ENCODE measurements at places on chromosomes 6 and 20.

DNA sequence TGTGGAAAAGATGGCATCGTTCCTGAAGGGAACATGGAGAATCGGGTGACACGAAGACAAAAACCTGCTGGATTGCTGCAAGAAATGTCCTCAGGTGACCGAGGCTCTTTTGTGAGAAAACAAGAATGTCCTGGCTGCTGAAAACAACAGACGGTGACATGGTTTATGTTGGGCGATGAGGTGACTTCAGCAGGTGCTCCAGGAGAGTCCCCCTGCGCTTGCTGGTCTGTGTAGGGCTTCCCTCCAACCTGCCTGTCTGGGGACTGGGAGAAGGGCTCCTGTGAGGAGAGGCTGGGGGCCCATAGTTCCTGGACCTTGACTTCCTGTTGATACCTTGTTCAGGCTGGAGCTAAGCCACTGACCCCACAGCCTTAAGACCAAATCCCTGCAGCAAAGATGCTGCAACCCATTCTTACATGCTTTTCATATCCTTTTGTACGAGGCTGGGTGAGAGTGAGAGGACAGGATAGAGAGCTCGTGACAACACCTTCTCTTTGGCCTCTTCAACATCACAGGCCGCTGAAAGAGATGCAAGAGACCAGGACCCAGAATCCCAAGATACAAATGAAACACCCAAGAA, 134.8 kb downstream of the CD83 start:
- no peak for DNase-seq

GRCh38 chr20:35252037-35252461, 25.6 kb downstream of the MMP24 start:
- DNase-seq = no peak

DNA sequence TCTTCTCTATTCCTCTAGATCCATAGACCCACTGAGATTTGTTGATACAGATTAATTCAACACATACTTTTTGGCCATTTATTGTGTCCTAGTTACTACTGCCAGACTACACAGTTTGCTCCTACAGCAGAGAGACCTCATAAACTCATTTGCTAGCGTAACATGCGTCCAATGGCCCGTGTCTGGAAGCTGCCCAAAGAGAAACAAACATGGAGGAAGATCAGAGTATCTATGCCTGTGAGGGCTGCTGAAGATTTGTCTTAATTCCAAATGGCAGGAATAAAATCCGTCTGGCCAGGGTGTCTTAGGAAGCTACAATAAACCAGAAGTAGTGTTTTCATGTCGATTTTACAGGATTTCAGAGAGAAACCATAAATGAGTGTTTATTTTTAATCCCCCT, 214.7 kb downstream of the CLIC5 start:
- no peak for DNase-seq

DNA sequence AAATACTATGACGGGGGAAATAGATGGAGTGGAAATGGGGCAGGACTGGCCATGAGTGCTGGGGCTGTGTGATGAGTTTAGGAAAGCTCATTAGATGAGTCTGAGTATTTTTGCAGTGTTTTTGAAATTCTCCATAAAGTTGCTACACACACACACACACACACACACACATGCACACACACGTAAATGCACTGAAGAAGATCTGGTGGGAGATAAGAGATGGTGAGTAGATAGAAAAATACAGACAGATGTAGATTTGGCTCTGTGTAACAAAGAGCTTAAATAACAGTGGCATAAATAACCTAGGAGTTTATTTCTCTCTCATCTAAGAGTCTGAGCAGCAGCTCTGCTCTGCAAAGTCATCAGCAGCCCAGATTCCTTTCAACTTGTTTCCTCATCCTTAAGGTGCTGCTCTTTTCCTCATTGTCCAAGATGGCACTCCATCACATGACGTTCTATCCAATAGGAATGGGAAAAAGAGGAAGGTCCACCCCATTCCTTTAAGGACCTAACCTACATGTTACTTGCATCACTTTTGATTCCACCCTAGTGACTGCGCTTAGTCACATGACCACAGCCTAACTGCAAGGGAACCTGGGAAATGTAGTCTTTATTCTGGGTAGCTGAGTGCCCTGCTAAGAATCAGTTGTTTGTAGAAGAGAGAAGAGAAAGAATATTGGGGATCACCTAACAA, 76.4 kb downstream of the EYA2 start:
- peak; percentile 80 for DNase-seq

DNA sequence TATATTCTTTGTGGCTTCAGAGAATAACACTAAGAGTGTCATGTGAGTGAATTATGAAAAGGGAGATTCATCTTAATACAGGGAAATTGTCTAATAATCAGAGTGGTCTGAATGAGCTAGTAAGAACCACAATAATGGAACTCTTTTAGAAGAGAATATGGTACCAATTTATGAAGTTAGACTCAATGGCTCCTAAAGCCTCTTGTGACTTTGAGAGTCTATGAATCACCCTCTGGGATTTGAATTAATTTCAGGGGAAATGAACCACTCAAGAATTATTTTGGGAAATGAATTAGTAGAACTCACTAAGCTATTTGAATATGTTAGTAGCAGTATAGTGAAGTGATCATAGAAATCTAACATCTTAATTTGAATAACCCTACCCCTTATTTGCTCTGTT, 14.3 kb downstream of the PCMT1 start:
- no peak for DNase-seq

GRCh38 chr6:38648629-38649028, 8.9 kb upstream of the BTBD9 start:
- DNase-seq = no peak

DNA sequence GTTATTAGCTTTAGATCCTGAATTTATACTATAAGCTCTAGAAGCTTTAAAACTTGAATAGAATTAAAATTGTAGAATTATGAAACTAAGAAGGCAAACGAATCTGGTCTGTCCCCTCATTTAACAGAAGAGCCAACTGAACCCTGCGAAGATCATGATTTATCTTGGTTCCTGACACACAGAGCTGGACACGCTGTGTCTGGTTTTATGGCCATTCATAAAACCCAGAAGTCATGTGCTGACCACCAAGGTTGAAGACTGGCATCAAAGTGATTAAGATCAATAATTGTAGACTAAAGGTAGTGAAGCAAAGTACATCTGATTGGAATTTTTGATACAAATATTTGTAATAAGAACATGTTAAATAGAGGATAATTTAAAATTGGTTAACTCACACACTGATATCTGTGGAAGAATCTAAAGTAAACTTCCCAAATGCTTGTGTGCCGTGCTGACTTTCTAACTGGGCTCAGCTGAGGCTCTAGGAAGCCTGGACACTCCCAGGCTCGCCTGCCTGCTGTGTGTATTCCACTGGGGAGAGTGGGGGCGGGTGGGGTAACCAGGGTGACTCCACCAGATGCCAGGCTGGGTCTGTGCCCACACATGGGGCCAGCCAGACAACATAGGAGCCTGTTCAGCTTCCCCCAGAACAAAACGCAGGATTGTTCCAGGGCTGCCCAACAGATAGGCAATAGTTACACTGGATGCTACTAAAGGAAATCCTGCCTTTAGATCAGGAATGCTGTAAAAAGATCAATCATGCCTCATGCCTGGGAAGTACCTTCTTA, 42.1 kb upstream of the SLC22A3 start:
- no peak for DNase-seq

GRCh38 chr6:21828704-21829103, 235.2 kb downstream of the SOX4 start:
- DNase-seq = no peak

DNA sequence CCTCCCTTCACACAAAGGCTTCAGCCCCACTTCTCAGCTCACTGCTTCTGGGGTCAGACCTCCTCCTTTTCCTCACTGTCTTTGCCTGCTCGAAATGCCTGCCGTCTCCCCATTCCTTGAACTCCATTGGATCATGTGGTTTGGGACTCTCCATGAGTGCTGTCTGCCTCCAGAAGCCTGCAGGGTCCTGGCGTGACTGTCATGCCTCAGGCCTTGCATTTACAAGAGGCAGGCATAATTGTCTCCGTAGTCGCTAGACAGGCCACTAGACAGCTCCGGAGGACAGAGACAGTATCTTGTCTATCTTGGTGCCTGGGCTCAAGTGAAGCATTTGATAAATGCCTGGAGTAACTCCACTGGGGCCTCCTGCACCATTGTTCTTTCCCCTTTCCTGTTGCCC, 15.3 kb downstream of the PNLDC1 start:
- DNase-seq = no peak

GRCh38 chr20:17688965-17689364, 6.9 kb upstream of the RRBP1 start:
- no peak for DNase-seq

GRCh38 chr6:135265278-135265677, 84.2 kb downstream of the MYB start:
- DNase-seq = no peak

DNA sequence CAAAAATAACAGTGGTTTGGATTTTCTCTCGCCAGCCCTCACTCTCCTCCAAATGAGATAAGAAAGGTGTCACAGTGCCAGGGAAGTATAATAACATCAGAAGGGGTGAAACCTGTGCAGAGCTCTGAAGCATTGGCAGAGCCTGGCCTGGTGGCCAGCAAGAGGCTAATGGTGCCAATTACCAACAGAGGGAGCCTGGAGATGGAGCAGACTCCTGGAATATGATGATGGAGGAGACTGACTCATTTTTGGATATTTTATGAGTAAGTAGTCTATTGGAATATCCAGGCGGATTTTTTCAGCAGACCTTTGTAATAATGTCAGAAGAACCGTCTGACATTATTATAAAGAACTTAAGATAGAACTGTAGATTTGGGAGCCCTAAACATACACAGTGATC, 442.6 kb upstream of the MARCKS start:
- peak; percentile 88 for DNase-seq

GRCh38 chr6:29793036-29793356, 34.6 kb upstream of the HLA-G start:
- no peak for DNase-seq

DNA sequence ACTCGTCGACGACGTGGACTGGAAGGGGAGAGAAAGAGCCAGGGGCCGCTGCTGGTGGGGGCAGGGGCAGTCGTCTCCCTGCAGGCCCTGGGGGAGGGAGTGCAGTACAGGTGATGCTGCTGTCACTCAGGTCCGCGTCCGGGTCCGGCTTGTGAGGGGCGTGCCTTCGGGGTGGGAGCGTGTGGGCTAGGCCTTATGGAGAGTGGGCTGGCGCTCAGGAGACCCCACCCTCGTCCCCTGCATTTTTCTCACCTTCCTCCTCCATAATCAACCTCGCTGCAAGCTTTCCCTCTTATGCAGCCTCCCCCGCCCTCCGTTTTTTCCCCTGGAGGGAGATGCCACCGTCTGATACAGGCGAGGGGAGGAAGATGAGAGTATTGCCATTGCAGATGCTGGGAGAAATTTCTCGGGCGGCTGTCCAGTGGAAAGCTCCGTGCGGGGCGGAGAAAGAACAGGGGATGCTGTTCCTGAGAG, 632 bp downstream of the PCMT1 start:
- DNase-seq = peak; percentile 71

DNA sequence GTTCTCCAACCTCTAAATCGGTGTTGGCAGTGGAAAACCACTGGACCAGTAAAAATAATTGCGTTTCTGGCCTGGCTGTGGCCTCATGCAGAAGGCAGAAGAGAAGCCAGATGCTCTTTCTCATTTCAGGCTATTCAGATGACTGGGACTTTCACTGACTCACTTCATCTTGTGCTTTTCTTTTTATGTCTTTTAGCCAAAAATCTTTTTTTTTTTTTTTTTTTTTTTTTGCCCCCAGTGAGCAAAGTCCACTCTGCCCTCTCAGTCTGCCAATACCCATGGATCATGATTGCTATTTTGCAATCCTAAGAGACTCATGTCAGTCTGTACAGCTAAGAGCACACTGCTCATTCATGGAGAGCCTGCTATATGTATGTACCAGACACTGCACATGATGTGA, 962.5 kb downstream of the KIF16B start:
- no peak for DNase-seq

- no peak for DNase-seq
These were observed 116.6 kb downstream of the DLL1 start for GRCh38 chr6:170174124-170174770.

- DNase-seq = peak; percentile 96
These were observed 132.2 kb downstream of the OGFRL1 start for GRCh38 chr6:71420693-71421328.

- no peak for DNase-seq
These were observed 217.3 kb upstream of the FKBP1C start for GRCh38 chr6:62993951-62994350.

DNA sequence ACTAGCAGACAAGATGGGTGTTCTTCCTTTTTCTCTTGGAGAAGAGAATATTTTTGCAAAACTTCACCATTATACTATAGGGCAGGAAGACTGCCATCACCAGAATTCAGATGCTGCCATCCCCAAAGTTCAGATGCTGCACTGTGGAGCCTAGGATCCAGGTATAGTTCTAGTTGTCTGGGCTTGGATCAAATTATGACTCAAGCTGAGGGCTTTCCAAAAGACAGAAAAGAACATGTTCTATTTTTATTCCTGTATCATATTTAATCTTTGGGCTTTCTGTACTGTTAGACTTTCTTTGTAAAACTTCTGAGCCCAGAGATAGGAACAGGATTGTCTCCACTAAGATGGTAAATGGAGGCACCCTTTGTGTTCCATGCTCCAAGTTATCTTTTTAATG, 22.0 kb downstream of the FAM83B start:
- DNase-seq = no peak

GRCh38 chr6:33112148-33112547, 36.4 kb downstream of the HLA-DPB1 start:
- DNase-seq = peak; percentile 74

GRCh38 chr6:153538491-153538890, 407.4 kb upstream of the RGS17 start:
- no peak for DNase-seq

GRCh38 chr20:63497946-63498935, 642 bp downstream of the EEF1A2 start:
- peak; percentile 73 for DNase-seq

GRCh38 chr6:107666084-107666980, 157.8 kb downstream of the SCML4 start:
- DNase-seq = no peak

DNA sequence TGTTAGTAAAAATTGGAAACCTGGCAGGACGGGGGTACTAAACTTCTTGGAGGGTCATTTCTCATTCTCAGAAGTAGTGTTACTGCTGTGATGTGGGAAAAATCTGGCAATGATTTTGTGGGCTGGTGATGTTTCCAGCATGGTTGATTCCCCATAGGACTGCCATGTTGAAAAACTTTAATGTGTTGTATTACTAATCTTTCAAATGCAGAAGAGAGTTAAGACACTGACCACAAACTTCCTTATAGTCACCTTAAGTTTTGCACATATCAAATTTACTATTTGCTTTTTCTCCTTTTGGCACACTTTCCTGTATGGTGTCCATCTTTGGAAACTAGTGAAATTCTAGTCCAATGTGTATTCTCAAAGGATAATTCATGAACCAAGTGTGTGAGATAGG, 236.2 kb upstream of the TAB2 start:
- no peak for DNase-seq
